Kasumi-1 (cell line): ENCODE measurements at places on chromosomes 13 and 19.

DNA sequence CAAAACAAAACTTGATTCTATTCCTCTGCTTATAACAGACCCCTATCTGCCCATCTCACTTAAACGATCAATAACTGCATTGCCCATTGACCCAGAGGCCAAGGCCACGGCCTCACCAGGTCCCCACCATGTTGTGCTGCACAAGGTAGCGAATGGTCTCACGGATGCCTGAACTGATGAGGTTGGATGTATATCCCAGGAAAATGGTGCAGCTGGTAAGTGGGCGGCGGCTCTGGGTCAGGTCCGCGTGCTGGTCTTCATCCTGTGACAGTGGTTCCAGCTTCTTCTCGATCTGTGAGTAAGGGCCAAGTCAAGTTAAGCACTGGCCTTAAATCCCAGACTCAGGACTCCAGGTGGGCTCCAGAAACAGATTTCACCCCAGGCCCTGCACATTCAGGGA, 1.6 kb downstream of the DHPS start:
- DNase-seq, result no peak

- no peak for DNase-seq
Measured at GRCh38 chr13:22454586-22454985, 726.2 kb upstream of the SGCG start.

DNA sequence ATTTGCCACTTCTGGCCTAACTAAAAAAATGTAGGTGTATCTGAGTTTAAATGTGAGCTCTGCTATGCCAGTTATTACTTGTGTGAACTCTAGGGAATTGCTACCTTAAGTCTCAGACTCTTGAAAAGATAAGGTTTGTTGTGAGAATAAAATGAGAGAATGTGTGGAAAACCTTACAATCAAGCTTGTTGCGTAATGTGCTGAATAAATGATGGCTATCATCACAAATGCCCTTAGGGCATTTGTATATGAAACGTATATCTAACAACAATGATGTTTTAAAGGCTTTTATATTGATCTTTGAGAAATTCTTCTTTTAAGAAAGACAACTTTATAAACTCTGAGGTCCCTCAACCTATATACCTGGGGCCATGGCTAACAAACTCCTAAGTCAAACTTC, 384.8 kb downstream of the ITGBL1 start:
- no peak for DNase-seq

GRCh38 chr13:36531746-36532486, 99.6 kb downstream of the CCNA1 start:
- DNase-seq, result peak; percentile 29

- peak; percentile 79 for DNase-seq
Measured at GRCh38 chr19:51607920-51608562, 22.2 kb downstream of the SIGLEC5 start.

DNA sequence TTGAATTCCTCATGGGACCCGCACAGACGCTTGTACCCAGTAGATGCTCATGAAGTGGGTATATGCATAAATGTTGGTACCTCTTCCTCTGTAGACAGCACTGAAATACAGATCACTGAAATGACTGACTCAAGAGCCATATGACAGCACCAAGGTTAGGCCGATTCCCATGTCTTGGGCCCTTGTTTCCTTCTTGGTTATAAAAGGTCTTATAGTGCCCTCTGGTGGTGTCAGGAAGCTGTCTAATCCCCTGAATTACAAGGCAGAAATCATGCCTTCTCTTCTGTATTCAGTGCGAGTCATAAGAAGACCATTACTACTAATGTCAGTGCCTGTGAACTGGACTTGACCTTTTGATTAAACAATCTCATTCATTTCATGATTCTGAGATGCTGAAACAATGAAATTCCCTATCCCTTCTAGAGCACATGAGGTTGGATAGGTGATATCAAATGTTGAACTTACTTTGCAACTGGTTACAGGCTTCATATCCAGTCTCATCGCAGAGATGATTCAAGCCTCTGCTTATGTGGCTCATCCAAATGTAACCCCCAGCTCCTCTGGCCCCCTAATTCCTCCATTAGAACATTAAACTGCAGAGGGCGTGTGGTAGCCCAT, 59.7 kb downstream of the SPATA13 start:
- peak; percentile 52 for DNase-seq

DNA sequence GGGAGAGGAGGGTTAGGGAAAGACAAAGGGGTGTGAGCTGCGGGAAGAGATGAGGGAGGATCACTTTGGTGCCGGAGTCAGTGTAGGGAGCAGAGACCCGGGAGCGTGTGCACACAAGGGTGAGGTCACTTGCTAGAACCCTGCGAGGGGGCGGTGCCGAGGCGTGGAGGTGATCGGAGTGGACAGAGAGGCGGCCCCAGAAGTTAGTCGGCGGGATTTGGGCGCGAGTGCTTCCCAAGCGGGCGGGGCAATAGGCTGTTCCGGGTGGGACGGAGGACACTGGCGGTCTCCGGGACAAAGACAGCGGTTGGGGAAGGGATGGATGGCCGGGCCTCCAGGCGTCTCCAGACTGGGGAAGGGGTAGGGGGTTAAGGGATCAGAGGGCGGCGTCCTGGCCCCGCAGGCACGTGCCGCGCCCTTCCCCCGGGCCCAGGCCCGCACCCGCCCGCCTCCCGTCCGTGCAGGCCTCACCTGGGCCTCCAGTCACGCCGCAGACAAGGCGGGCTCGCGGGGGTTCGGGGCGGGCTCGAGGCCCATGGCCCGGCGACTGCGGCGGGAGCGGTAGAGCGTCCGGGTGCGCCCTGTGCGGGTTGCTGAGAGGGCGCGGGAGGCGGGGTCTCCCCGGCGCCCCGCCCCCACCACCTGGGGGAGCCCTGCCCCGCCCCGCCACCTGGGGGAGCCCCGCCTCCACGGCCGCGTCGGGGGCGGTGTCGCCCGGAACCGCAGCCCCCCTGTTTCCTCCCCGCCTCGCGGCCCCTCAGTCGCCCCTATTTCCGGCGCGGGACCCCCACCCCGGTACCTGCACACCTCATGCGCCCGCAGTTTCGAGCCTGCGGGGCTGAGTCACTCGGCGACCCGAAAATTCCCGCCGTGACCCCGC, at the start of gene LPAR2:
LPAR2 (minus strand) TSS at position 600 of the 880 bp plus-strand sequence. CDS start 945 bp downstream, outside the sequence.
- no peak for DNase-seq

- DNase-seq, result peak; percentile 26
Measured at GRCh38 chr13:95182570-95183265, 118.5 kb downstream of the ABCC4 start.

DNA sequence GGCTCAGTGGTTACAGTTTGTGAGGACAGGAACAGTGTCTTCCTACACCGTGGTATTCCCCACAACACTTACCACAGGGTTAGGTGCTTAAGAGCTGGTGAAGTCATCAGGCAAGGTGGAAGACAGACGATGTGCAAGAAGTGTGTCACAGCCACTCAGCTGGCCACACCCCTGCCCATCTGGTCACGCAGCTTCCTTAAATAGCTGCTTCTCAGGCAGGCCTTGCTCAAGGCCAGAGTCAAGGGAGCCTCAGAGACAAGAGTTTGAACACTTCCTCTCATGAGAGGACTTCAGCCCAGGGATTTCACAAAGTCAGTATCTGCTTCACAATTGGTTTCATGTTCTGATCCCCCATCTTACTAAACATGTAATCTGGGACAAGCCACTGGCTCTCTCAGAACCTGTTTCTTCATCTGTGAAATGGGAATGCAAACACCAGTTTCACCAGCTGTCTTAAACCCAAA, 80.3 kb upstream of the FRY start:
- peak; percentile 43 for DNase-seq

DNA sequence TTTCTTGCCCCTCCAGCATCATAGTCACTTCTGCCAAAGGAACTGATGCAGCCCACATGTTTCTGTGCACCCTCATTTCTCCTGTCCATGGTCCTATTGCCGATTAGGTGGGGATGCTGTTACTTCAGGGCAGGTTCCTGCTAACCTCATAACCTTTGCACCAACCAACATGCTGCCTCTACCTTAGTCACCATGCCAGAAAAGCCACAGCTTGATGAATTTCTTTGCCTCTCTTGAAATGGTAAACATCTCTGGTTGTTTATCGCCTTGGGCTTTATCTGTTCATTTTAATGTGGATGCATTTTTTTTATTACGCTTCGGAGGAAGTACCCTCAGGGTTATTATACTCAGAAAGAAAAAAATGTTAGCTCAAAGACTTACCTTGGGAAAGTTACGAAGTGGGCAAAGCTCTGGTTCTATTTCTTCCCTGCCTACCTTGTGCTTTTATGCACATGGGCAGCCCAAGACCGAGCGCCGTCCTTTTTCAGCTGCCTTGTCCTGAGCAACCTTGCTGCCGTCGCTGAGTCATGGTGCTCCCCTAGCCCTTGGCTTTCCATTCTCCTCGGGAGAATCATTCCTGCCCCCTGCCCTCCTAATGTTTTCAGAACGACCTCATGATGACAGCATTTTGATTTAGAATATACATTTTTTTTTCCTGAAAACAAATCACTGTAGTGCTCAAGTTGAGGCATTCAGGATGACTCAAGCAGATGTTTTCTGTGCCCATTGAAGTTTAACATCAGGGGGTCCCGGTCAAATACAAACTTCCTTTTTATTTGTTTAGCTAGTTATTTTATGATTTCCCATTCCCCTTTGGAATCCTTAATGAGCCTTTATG, 280.0 kb downstream of the SHISA2 start:
- no peak for DNase-seq
